ENCODE measurements at places on chromosomes 16 and 17.

DNA sequence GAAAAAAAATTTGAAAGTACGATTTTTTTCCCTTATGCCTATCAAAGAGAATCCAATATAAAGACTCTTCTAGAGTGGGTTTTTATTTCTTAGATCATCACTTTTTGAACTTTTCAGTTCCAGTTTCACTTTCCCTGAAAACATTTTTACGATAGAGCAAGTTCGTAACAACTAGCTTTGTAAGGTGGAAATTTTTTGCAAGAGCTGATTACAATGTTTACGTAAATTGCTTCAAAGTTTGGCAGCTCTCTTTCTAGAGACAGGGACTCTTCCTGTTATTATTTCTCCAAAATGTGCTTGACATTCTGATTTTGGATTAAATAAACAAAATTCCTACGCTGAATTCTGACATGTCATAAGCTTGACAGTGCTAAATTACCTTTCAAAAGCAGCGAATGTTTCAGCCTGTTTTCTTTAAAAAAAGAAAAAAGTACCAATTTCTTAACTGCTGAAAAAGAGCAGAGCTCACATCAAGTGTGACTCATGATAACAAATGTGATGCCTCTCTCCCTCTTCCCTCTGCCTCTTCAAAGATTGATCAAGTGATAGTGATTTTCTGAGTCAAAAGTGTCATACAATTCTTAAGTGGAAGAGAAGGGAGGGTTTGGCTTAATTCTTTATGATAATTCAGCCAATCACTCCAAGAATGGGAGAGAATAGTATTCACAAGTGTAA lies 175.2 kb downstream of the KCNJ2 start:
- DNase-seq = peak; percentile 26

- peak; percentile 84 for DNase-seq
Observed at GRCh38 chr17:72984145-72984925, 108.2 kb downstream of the SLC39A11 start.

DNA sequence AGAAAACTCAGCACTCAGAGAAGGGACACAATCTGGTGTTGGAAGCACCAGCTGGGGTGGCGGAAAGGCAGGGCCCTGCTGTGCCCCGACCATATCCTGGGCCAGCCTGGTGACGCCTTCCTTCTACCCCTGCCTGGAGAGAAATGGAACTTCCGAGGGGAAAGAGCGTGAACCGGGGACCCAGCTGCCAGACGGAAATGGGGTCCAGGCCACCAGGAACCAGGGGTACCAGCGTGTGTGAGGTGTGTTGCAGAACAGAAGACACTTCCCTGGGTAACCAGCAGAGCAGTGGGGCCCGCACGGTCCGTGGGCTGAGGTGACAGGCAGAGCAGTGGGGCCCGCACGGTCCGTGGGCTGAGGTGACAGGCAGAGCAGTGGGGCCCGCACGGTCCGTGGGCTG lies 6.8 kb downstream of the RAB40B start:
- no peak for DNase-seq

DNA sequence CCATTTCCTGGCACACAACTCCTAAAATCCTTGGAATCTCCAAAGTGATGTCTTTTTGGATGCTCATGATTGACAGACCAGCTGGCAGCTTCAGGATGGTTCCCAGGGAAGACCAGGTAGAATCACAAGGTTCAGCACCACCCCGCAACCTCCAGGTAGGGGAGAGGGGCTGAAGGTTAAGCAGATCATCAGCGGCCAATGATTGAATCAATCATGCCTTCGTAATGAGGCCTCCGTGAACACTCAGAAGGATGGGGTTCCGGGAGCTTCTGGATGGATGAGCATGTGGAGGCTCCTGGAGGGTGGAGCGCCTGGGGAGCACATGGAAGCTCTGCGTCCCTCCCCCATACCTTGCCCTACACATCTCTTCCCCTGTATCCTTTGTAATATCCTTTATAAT lies 185.9 kb downstream of the SEC14L1 start:
- DNase-seq = no peak

DNA sequence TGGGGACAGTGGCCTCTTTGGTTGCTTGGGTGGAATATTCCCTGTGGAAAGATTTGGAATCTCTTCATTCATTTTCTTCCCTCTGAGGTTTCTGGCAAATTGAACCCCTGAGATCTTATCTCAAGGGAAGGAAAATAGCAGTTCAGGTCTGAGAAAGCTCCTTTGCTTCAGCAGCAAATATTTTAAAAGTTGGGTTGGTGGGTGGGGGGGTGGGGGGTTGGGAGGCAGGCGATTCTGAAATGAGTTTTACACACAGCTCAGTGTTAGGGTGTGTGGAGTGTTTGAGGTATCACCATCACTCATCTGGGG lies 6.8 kb downstream of the TBX2 start:
- DNase-seq = no peak

DNA sequence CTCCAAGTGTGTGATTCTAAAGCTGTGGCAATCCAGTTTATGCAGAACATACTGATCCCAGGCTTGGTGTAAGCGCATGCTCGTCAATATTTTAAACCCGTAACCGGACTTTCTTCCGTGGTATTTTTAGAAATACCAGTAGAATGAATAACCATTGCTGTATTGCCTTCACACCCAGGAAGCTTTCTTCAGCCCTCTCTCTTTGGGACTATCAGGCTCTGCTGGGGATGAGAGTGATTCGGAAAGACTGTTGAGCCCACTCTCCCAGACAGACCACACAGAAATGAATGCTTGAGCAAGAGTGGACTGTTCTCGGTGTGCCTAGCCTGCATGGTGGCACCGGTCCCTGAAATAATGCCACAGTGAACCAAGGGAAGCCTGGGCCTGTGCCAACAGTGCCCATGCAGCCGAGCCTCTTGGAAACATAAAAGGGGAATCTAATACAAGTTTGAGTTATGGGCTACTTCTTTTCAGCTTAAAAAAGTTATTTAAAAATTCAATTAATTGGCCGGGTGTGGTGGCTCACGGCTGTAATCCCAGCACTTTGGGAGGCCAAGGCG lies 89.9 kb upstream of the ELAC2 start:
- DNase-seq = peak; percentile 1

DNA sequence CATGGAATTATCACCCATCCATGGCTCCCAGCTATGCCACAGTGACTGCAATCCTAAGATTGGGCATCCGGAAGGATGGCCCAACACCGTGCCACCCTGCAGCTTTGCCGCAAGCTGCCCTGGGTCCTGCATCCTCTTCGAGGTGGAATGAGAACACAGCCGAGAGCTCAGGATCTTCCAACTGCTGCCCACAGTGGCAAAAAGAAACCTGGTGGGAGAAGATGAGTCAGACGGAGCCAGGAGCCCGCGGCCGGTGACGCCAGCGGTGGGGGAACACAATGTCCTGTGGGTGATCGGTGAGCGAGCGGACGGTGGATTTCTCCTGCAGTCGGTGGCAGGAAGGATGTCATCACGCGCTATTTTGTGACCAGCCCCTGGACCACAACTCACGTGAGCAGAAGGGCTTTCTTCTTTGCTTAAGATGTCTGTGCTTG lies 20.1 kb downstream of the CD7 start:
- DNase-seq = peak; percentile 98

DNA sequence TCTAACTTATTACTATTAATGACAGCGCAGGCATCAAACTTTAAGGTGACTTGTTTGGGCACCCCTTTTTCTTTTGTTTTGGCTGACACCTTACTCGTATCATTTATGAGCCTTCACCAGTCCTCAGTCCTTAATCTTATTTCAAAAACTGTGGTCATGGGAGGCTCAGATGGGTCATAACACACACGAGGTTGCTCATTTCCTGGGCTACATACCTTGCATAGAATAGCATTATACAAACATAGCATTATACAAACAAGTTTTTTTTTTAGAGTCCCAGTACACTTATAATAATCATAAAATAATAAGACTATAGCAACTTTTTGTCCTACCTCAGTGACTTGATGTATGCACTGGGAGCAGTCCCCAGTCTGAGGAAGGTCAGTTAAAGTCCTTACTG lies 11.2 kb upstream of the ACSF2 start:
- DNase-seq = no peak

DNA sequence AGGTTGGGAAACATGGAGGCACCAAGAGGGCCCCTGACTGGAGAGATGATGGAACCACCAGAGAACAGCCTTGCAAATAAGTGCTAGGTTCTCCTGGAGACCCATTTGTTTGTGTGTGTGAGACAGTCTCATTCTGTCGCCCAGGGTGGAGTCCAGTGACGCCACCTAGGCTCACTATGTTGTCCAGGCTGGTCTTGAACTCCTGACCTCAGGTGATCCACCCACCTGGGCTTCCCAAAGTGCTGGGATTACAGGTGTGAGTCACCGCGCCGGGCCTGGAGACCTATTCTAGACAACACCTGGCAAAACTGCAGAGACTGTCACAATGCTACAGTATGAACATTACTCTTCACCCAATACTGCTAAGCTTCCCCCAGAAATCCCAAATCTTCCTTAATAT lies 1.5 kb downstream of the NPLOC4 start:
- DNase-seq = no peak

GRCh38 chr16:86062271-86062965 lies 163.5 kb downstream of the IRF8 start:
- no peak for DNase-seq

DNA sequence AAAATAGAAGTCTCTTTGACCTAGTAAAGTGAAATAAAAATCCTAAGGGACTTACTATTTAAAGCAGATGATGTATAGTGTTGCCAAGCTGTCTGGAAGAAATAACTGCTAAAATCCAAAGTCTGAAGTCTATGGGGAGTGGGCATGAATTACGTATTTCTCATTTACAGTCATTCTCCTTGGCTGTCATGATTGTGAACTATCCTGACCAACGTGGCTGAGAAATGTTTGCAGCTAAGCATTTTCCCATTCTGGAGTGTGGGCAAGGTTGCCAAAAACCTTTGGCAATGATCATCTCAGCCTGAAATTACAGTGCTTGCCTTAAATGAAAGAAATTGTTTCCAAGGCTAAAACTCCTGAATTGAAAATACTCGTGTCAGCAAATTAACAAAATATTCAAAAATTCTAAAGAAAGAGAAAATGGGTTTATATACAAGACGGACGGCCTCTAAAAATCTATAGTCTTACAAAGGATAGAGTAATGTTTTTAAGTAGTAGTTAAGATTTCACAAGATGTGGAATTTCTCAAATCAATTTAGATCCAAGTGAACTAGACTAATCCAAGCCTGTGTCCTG lies 77.0 kb downstream of the CACNG1 start:
- DNase-seq = peak; percentile 65

DNA sequence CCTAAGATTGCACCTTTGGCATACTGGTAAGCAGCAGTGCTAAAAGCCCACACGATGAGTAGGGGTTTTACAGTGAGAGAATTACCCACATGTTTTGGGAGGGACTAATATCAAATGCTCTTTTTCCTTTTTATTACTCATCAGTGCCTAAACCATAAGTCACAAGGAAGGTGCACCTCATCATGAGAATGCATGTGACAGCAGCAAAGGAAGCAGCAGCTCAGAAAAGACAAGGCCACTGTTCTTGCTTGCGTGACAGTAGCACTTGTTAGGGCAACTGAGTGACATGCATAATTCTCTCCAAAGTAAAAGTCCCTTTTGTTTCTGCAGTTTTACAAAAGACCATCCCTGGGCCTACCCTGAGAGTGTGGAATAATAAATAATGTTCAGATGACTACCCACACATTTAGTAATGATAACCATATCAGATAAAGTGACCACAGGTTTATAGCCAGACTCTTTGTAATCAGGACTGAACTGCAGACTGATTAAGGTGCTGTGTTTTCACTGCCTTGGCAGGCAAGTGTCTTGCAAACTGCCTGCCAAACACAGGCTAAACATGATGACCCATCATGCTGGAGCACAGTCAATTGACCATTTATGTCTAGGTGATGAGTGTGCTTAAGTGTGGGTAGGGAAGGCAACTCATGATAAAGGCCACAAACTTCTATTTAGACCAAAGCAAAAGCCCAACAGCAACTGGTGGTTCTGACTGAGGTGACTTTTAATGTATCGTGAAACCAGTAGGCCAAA lies 1751.4 kb downstream of the TP53TG3F start:
- DNase-seq = no peak

DNA sequence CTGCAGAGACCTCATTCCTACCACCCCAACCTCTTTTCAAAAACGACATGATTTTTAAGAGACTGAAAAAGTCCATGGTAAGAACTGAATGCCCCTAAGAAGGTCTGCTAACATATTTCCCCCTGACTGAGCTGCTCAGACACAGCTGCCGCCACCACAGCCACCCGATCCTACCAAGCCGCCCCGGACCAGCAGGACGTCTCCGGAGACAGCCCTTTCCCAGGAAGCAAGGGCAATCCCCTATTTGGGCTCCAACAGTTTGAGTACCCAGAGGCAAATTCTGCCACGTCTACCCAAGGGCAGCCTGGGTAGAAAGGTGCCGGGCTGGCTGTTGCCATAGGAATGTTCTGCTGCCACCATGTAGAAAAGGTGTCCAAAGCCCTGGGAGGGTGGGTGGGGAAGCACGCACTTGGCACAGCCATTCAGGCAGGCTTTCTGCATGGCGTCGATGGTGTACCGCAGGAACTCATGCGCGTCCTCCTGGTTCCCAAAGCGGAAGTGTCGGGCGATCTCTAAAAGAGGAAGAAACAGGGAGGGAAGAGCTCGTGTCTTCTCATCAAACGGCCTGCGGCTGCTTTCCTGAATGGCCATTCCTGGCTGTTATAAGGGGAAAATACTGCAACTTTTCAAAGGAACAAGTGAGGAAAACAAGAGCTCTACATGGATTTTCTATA lies 13.6 kb downstream of the USP36 start:
- no peak for DNase-seq

GRCh38 chr17:28706471-28707338 lies 5.0 kb downstream of the PROCA1 start:
- no peak for DNase-seq

DNA sequence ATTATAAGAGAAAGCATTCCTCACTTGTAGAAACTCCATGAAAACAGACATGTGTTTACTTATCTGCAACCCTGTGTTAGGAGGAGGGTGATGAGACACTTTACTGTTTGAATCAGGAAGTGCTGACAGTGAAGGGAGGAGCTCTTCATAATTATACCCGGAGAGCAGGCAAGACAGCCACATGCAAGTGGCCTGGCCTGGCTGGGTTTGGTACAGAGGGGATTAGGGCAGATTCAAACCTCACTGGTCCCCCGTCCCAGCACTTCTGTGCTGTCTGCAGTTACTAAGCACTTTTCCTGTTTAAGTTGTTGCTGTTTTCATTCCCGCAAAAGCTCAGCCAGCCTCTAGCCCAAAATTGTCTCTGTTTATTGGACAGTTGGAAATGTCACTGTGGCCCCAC lies 78.5 kb downstream of the WWOX start:
- no peak for DNase-seq

GRCh38 chr16:66902648-66903543 lies 15.8 kb downstream of the CDH16 start:
- no peak for DNase-seq

- no peak for DNase-seq
Observed at GRCh38 chr17:72555052-72555451, 434.2 kb downstream of the SOX9 start.

Measured in cardiac fibroblast (primary cell).